WERI-Rb-1 (cell line): ENCODE measurements at places on chromosomes 4 and X.

GRCh38 chr4:185950891-185951290 is 118.1 kb upstream of the TLR3 start:
- DNase-seq = no peak

DNA sequence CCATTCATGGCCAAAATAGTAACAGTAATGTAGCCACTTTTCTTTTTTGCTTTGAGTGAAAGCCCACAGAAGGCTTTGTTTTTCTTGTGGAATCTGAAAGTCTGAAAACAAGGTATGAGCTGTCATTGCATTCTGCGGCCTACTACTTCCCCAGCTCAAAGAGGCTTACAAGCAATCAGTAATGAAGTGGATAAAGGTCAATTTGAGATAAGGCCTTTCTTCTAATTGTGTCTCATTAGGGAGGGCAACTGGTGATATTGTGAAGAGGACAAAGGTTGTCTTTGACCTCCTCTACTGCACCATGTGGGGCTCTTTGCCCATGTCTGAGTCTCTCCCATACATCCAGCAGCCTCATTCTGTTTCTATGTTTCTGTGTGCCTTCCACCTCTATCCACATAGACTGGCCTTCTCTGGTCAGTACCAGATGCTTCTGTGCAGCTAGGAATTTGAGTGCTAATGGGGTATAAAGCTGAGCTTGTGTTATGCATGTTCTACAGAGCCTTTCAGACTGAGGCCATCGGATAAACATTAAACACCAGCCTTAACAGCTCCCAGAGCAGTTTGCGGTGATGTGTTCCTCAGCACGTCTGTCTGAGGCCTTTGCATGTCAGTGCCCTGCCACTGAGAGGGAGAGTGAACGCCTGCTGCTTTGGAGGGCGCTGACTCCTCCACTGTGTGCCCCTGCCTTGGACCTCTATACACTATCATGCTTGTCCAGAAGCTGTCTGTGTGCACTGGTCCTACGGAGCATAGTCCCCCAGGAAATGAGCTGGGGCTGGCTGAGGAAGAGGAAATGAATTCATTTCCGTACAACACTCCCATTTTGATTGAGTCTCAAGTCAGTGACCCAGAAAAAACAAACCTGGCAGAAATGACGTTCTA is 80.2 kb downstream of the SH2D1A start:
- DNase-seq = no peak

- DNase-seq = no peak
Measured at GRCh38 chr4:69640289-69640688, 847 bp upstream of the UGT2A2 start.

DNA sequence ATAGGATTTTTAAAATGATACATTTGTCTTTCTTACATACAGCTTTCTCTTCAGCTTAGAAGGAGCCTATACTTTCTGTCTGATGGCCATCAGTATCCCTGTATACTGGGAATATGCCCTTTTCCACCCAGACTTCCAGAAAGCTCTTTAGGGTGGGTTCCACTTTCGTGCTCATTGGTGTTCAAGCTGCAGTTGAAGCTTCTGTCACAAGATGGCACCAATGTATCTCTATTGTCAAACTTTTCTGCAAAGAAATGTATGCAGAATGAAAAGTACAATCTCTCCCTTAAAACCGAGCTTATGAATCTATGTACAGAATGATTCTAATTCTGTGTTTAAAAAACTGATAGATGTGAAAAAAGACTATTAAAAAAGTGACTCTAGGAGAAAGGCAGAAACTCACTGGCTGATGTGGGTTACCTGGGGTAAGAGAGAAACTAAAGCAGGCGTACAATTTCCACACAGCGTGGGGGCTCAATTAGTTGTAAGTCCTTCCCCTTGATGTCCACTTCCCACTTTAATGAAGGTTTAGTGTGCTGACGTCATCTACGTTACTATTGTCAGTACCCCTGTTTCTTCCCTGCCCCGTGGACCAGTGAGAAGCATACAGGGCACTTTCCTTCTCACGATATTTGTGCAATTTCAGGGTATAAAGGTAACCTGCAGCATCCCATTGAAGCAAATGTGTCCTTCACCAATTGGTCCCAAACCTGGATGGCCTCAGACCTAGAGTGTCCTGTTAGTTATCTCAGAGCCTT is 57.3 kb upstream of the TCEAL2 start:
- DNase-seq = no peak

DNA sequence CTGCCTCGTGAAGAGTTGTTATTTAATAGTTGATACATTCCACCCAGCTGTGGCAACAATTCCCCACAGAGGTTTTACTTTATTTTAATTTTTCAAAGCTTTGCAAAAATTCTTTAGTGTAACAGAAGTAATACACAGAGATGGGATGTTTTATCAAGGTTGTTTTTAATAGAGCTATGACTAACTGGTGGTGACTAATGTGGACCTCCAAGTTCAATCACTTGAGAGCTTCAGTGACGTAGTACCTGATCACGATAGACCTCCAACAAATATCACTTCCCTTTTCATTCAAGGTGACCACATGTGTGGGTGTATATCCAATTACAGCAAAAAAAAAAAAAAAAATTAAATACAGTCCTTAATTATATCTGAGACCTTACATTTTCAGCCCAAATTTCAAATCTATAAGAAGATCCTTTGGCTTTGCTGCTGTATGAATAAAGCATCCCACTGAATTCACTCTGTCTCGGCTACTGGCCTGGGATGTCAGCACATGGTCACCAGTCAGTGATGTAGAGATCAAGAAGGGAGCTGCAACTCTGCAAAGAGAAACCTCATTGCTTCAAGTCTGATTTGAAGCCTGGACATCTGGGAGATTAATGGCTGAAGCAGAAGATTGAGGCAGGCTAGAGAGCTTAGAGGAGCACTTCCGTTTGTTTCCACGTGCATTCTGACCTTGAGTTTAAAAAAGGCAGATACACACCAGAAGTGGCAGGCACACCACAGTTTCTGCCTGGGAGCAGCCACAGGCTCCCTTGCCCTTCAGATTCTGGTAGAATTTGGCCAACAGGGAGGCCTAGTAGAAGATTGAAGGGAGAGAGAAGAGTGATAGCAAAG is 345.9 kb upstream of the NOCT start:
- DNase-seq = peak; percentile 24

GRCh38 chrX:118510111-118510510 is 14.5 kb downstream of the DOCK11 start:
- no peak for DNase-seq

- DNase-seq = no peak
Measured at GRCh38 chrX:70208479-70208878, 26.0 kb upstream of the AWAT1 start.

DNA sequence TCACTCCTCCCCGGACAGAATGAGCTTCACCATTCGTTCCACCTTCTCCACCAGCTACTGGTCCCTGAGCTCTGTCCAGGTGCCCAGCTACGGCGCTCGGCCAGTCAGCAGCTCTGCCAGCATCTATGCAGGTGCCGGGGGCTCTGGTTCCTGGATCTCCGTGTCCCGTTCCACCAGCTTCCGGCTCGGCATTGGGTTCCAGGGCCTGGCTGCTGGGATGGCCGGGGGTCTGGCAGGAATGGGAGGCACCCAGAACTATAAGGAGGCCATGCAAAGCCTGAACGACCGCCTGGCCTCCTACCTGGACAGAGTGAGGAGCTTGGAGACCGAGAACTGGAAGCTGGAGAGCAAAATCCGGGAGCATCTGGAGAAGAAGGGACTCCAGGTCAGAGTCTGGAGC is 36.4 kb upstream of the N4BP2 start:
- no peak for DNase-seq

DNA sequence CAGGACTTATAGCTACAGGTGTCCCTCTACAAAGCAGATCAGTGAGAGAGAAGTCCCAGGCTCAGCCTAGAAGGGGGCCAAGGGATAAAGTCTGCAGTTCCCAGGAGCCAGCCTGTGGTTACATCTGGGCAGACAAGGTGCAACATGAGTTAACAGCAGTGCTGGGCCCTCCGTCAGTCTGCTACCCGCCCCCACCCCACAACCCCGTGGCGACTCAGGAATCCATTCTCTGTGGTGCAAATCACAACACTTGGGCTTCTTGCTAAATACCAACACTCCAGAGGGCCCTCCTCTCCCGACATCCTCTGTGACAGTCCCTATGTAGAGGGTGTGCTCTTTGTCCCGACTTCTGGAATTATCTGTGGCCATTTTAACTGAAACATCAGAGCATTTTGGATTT is 13.8 kb downstream of the GPM6B start:
- no peak for DNase-seq

GRCh38 chr4:100109921-100110320 is 80.3 kb downstream of the DDIT4L start:
- no peak for DNase-seq

- DNase-seq = peak; percentile 30
Measured at GRCh38 chrX:46653482-46653881, 79.9 kb downstream of the CHST7 start.

- DNase-seq = no peak
Measured at GRCh38 chrX:137549073-137549472, 16.9 kb upstream of the ZIC3 start.

- no peak for DNase-seq
Measured at GRCh38 chrX:33970028-33970967, 161.8 kb downstream of the FAM47A start.

- peak; percentile 70 for DNase-seq
Measured at GRCh38 chrX:68433155-68433980, at the start of gene OPHN1. Gene OPHN1, minus strand, starts transcription at chrX:68433495. Its CDS starts 475 bp downstream, at chrX:68433020.

DNA sequence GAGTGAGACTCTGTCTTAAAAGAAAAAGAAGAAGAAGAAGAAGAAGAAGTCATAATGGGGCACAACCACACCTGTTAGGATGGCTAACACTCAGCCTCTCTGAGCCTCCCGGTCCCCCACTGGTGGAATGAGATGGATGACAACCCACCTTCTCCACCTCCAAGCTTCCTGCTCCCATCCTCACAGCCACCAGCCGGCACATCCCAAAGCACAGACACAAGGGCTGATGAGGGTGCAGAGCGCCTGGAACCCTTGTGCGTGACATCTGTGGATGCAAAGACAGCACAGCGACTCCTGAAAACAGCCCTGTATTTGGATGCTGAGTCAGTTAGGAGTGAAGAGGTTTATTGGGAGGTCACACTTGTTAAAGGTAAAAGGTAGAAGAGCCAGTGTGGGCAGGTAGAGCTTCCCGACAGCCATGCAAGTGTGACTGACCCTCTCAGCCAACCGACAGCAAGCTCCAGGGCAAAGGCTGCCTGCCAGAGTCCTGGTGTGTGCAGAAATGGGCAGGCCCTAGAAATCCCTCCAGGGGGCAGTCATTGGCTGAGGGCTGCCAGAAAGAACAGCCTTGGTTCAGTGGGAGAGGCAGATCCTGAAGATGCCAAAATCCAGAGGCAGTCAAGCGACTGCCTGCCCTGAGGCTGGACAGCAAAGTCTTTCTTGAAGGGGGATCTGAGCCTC is 26.6 kb upstream of the MAN2B2 start:
- DNase-seq = peak; percentile 80

GRCh38 chr4:8657381-8658088 is 65.0 kb downstream of the CPZ start:
- DNase-seq = peak; percentile 4

- DNase-seq = no peak
Measured at GRCh38 chr4:26294904-26295303, 25.9 kb upstream of the RBPJ start.

GRCh38 chr4:132483-132882 is 8.2 kb downstream of the ZNF718 start:
- DNase-seq = no peak

DNA sequence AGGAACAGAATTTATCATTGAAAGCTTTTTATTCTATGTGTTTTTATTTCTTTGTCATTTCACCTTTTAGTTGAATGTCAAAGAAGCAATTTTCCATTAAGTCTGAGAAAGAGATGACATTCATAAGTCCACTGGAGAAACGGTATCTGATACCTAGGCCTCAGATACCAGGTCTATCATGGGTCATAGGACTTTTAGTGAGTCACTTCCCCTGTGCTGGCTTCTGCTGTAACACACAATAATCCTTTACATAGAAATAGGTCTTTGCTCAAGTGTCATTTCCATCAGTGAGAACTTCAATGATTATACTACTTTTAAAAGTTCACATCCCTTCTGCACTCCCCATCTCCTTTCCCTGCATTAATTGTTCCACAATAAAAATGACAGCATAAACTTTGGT is 125.5 kb upstream of the ARMCX2 start:
- no peak for DNase-seq

DNA sequence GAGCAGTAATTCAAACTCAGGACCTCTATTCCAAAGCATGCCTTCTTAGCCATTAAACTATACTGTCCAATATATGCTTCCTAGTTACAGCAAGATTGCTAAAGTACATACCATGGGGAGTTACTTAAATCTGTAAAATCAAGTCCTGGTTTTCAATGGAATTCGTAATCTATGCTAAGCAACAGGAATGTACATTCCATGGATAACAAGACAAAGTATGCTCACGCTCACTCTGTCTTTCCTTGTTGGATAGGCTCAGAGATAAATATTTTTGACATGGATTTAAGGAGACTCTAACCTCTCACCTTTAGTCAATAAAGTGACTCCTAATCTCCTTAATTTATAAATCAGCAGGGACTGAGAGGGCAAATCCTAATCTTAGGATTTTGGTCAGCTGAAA is 47.3 kb upstream of the STK26 start:
- DNase-seq = no peak

DNA sequence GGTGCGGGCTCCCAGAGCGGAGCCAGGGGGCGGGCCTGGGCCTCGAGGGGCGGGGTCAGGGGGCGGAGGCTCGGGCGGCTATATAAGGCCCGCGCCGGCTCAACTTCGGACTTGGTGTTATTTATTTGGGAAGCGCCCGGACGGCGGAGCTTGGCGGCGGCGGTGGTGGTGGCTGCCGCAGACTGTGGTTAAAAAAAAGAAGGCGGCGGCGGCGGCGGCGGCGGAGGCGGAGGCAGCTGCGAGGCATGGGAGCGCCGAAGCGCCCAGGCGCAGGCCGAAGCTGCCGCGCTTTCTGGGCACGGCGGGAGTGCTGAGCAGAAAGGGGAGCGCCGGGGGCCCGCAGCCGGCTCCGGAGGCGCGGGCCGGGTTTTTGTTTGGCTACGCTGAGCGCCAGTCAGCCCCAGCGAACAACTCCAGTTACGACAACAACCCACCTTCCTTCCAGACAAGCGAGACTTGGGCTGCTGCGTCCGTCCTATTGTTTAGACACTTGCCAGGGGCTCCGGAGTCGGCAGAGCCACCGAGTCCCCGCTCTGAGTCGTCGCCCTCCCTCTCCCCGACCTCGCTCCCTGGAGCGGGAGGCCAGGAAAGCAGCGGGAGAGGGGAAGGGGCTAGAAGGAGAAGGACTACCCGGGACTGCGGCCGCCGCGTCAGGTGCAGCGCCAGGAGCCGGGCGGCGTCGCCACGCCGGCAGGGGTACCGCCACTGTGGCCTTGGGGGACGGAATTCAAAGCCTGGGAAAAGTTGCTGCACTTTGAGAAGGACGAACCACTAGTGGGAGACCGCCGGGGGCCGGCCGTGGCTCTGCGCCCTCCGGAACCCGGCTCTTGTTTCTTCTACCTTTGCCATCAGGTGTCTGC is at the start of gene SLIT2:
SLIT2 (plus strand) TSS at position 110 of the 860 bp plus-strand sequence. CDS start 1,911 bp downstream, outside the sequence.
- peak; percentile 85 for DNase-seq

GRCh38 chr4:153151535-153152455 is 52.4 kb upstream of the TRIM2 start:
- peak; percentile 77 for DNase-seq

DNA sequence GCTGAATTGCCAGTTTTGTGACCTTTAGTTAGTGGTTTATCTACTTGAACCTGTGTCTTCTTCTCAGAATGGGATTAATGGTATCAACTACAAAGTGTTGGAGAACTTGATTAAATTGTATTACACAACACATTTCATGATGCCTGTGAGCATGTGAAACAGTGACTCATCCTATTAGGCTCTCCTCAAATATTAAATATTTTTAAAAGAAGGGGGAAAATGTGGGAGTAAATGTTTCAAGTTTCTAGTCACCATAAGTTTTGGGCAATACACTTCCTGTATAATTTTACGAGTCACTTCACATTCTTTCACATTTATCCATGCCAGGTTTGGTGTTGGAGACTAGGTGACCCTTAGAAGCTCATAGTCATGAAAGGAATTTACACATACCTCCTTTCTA is 147.0 kb downstream of the HS3ST1 start:
- DNase-seq = no peak
